Vagina (tissue), 2 donors: ENCODE measurements at places on chromosomes 11 and 22.

DNA sequence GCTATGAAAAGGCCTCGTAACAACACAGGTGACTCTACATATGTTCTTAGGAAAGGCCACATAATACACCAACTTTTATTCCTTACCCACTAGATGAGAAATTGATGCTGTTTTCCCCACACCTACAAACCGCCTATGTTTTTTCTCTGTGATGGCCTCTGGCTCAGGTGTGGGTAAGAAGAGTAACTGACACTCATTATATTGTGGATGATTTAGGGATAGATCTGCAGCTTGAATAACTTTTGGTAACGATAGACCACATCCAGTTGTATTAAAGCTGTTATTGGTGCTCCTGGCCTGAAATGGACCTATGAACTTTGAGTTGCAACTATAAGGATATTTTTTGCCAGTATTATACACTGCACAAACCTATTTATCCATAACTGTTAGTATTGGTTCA, 3.6 kb downstream of the LDHA start:
- no peak for DNase-seq

GRCh38 chr11:8068605-8069221, 12.3 kb upstream of the TUB start:
- peak; percentile 85 for DNase-seq

- DNase-seq = no peak
Measured at GRCh38 chr11:74707602-74708510, 23.4 kb downstream of the CHRDL2 start.

DNA sequence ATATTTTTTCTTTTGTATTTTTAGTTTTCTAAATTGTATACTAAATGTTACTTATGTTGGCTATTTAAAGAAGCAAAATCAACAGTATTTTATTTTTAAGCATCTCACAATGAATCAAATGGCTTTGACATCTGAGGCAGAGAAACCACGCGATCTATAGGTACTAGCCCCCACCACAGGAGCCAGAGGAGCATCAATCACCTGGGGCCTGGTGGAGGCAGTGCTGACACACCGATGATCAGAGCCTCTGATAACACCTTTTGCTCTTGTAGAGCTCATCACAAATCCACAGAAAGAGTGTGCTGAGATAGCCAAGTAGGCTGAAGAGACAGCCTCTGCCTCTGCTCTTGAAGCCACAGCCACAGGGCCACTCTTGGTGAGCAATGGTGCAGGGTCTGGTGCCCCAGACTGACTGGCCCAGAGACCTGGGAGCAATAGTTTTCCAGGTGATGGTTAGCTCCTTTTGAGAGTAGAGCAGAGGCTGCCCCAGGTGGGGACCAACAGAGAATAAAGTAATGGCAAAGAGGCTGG, 25.2 kb downstream of the HIRA start:
- no peak for DNase-seq

DNA sequence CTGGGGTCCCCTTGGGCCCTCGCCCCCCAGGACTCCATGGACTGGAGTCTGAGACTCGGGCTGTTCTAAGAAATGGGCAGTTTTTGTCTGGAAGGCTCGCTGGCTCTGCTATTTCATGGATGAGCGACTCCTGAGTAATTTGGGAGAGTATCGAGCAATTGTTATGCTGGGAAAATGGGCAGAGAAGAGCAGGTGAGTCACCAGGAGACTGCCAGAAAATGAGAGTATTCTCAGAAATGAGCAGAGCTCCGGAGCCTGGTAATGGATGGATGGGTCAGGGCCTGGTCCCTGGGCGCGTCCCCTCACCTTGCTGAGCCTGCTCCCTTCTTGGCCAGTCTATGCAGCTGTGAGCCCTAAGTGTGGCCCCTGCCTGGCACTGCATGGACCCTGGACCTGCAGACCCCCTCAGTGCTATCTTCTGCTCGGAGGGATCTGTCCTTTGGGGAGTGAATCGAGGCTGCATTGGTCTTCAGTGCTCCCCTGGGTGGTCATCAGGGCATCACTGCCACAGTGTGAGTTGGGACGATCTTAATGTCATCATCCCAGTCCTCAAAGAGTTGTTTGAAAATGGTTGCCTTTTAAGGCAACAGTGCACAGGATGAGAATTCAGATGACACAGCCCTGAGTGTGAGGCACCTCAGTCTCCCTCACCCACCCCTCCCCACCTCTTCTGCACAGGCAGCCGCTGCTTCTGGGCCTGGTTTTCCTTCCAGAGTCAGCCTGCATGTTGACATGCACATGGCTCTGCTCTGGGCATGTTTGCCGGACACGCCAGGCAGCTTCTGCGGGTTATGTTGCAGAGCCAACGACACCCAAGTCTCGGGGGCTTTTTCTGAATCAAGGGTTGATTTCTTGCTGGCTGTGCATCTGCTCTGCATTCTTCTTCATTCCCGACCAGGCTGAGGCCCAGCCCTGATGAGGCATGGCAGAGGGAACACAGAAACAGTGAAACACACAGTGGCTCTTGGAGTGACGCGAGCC, 519.0 kb downstream of the TBC1D22A start:
- DNase-seq = no peak

DNA sequence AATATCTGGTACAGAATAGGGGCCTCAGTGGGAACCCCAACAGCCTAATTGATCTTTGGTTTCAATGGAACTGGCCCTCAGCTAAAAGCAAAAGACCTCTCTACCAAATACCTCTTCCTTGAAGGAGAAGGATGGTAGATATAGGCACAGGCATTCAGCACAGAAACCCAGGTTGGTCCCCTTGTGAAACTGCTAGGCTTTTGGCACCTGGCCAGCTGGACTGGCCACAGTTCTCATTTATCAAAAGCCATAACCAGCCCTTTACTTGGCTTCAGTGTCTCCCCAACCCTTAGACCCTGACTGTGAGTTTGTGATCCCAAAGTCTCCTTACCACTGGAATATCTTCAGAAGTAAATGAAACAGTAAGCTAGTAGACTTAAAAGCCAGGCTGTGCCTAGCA, 152.9 kb downstream of the TENM4 start:
- no peak for DNase-seq

DNA sequence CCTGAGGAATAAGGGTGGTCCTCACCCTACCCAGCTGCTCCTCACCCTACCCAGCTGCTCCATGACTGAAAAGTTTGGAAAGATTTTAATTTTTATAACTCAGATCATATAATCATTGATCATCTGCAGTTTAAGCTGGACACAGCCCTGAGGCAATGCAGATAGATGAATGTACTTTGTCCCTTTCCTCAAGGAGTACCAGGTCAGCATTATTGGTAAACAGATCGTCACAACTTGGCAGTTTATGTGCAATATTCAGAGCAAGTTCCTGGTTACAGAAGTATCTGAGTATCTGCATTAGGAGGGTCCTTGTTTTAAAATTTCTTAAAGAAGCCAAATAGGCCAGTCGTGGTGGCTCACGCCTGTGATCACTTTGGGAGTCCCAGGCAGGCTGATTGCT, 3.6 kb downstream of the TNRC6B start:
- no peak for DNase-seq

GRCh38 chr22:22813126-22814075, 74.2 kb upstream of the IGLL5 start:
- no peak for DNase-seq

DNA sequence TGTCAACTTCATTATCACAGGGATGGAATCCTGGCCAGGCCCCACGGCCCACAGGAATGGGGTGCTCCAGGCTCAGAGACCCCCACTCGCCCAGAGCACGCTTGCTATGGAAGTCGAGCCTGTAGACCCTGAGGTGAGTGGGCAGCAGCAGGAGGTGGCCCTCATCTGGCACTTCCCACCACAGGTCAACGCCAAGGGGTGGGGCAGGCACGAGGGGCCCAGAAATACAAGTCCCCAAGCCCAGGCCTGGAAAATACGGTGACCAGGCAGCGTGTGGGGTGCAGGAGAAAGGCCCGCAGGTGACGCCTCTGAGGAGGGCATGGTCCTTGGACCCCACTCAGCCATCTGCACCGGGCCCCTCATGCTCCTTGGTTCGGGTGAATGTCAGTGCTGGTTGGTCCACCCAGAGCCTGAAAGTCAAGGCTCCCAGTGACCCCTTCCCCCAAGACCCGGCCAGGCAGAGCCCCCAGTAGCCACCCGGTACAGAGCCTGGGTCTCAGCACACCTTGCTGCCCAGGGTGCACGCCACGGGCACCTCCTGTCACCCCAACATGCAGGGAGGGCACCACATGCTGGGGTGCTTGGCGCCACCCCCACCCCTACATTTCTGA, 2.4 kb downstream of the MOB2 start:
- no peak for DNase-seq

DNA sequence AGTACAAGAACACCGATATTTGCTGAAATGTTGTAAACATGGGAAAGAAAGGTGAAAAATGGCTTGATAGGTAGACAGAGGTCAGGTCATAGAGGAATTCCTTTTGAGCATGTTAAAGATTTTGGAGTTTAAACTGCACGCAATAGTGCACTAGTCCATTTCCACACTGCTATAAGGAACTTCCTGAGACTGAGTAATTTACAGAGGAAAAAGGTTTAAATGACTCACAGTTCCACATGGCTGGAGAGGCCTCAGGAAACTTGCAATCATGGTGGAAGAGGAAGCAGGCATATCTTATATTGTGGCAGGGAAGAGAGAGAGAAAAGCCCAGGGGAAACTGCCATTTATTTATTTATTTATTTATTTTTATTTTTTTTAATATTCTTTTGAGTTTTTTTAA, 5.0 kb downstream of the OR10A5 start:
- no peak for DNase-seq

GRCh38 chr11:101438126-101438525, 145.7 kb downstream of the TRPC6 start:
- DNase-seq = no peak

DNA sequence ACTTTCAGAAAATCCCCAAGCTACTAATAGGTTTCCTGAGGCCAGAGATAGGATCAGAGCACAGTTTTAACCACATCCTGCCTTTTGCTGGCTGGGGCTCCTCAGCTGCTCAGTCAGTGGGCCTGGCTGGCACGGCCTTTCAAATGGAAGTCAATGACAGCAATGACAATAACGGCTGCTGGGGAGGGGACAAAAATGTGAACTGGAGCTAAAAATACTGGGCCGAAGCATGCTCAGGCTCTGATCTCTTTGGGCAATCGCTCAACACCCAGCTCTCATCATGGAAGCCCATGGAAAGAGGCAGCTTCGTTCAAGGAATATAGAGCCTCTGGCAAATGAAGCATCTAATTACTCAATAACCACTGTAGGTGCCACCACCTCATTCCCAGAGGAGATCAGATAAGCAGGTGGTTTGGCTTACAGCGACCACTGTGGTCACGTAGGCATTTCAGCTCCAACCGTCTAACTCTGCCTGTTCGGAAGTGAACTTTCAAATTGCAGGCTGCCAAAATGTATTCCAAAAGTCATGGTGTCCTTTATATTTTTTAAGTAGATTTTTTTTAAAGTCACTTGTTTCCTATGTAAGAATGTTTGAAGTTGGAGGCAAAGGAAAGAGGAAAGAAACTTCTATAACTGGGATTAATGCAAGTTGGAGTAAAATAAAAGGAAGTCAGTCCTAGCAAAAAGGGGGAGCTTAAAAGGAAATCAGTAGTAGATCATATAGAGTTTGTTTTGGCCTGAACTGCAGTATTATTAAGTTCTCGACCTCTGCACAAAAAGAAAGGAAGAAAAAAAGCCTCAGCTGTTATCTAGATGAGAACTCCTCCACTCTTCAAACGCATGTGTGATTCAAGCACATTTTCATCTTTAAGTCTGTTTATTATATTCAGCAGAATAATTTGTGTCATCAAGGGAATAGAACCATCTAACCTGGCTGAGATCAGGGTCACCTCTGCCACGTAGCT, 14.1 kb downstream of the WT1 start:
- no peak for DNase-seq

DNA sequence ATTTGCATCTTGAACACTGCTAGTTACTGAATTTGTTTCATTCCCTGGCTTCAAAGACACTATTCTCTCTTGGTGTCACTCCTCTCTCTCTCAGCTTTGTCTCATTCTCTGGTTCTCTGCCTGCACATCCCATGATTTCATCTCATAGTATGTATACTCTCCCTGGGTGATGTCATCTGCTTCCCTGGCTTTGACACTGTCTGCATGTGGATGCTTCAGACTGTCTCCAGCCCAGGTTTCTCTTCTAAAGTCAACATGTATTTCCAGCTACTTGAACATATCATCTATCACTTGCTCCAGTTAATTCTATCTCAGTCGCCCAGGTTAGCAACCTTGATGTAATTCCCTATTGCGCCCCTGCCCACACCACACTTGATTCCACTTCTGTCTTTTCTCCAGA, 9.3 kb upstream of the ACAT1 start:
- no peak for DNase-seq

- DNase-seq = no peak
Measured at GRCh38 chr11:95584180-95584579, 205.4 kb downstream of the FAM76B start.

DNA sequence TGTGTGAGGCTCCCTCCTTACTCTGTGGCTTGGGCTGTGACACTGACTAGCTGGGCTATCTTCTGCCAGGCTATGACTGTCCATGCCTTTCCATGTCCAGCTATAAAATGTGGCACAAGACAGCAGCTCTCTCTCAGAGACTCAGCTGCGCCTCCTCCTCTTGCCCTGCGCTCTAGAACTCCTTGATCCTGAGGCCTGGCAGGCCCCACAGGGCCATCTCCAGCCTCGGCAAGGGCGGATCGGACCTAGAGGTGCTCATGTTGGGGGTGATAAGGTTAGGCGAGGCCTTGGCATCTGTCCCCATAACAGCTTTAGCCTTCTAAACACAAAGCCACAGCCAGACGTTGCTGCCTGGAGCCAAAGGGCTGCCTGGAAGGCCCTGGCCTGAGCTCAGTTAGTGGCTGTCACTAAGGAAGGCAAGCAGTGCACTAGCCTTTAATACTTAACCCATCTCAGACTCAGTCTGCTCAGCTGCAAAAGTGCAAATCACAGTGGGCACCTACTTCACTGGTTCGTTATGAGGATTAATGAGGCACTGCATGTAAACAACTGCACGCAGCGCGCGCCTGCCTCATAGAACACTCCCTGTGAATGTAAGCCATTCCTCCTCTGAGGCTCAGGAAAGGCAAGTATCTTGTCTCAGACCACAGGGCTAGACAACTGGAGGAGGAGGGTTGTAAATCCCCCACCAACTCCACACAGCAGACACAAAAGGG, 1.2 kb downstream of the GUCD1 start:
- no peak for DNase-seq

DNA sequence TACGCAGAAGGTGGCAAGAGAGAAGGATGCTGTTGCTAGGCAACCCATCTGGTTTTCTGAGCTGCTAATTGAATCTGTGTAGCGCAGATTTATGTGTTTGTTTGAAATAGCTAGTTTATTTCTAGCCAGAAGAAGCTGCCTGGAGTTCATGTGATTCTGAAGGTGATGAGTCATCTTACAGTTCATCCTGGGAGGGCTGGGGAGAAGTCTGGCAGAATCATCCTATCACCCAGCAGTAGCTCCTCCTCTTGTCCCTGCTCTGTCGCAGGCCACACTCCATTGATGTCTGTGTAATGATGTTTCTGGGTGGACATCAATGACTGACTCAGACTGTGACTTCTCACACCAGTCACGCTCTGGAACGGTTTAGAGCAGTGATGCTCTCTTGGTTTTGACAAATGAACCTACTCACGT, 4.8 kb upstream of the FBXO7 start:
- no peak for DNase-seq
